ENCODE measurements at places on chromosomes 4 and X.
A peak's percentile ranks its signal among the peaks of the same experiment; 100 is the strongest.

DNA sequence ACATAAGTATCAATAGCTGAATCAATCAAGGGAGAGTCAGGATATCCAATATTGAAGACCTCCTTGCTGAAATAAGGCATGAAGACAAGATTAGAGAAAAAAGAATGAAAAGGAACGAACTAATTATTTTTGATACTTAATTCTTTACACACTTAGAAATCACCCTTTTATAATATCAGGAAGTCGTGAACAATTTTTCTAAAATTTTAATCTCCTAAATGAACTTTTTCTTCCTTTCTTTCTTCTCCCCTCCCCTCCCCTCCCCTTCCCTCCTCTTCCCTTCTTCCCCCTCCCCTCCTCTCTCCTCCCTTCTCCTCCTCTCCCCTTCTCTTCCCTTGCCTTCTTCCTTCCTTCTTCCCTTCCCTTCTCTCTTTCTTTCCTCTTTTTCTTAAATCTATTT lies 872.1 kb upstream of the PCDH10 start:
- no peak for DNase-seq

- DNase-seq, result no peak
Measured at GRCh38 chr4:76278583-76278982, 27.1 kb downstream of the FAM47E start.

GRCh38 chr4:91111556-91111955 lies 984.4 kb downstream of the CCSER1 start:
- no peak for DNase-seq

DNA sequence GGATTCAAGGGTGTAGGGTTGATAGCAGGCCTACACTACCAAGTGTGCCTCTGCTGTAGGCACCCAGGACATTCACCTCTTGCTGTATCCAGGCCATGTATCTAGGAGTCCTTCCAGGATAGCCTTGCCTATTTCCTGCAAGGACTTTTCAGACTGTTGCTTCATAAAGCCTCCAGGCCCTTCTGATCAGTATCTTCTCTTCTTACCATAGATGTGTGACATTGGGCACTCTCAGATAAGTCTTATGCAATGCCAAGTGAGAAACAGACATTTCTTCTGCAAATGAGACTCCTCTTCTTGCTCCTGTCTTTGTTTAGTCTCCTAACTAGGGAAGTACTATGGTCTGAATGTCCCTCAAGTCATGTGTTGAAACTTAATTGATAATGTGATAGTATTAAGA lies 386.8 kb downstream of the ANKRD50 start:
- no peak for DNase-seq

GRCh38 chr4:7328913-7329638 lies 105.7 kb downstream of the PSAPL1 start:
- DNase-seq, result no peak

GRCh38 chr4:135015771-135016170 lies 814.2 kb upstream of the PABPC4L start:
- DNase-seq, result no peak

DNA sequence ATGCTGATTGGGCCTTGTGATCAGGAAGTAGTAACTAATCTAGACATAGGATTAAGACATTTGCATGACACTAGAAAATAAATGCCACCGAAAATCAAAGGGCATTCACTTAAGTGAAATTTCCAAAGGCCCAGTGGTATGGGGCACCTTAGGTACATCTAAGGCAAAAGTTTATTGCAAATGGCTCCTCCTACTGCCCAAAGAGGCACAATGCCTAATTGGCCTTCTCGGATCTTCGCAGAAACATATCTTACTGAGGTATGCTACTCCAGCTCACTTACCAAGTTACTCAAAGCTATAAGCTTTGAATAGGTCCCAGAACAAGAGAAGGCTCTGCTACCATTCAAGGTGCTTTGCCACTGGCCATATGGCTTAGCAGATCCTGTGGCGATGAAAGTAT lies 174.8 kb upstream of the CXCL13 start:
- peak; percentile 1 for DNase-seq

- no peak for DNase-seq
Measured at GRCh38 chrX:16005917-16006316, 117.4 kb upstream of the GRPR start.

DNA sequence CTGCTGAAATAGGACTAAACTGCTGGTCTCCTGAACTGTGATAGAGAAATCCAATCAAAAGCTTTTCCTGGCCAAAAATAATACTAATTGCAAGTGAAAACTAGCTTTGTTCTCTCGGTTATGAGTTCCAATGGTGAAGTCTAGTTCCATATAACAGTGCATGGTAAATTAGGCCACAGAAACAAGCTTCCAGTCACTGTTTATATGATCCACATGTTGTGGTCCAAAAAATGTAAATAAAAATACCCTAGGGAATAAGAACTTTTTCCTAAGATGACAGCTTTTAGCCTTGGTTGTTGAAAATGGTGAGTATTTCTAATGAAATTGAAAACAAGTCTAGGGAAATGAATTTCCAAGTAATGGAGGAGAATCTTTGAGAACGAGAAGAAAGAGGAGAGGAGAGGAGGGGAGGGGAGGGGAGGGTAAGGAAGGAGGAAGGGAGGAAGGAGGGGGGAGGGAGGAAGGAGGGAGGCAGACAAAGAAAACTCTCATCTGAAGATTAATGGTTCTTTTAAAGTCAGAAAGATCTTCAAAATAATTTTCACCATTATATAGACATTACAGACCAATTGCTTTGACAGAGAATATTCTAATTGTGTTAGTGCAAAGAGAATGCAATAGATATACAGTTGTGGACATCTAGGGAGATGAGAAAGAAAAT lies 26.1 kb downstream of the PALLD start:
- no peak for DNase-seq

- no peak for DNase-seq
Measured at GRCh38 chr4:73259571-73260090, 1.0 kb upstream of the ANKRD17 start.

GRCh38 chr4:158826882-158827281 lies 58.1 kb downstream of the FNIP2 start:
- no peak for DNase-seq

- no peak for DNase-seq
Measured at GRCh38 chr4:158543191-158543590, 21.5 kb downstream of the RXFP1 start.

DNA sequence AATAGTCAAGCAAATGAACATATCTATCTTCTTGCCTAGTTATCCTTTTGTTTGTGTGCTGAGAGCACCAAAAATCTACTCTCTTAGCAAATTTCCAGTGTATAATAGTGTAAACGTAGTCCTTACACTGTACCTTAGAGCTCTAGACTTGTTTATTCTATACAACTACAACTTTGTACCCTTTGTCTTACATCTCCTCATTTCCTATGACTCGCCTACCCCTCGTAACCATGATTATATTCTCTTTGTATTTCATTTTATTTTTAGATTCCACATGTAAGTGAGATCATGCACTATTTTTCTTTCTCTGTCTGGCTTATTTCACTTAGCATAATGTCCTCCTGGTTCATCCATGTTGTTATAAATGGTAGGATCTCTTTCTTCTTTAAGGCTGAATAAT lies 37.6 kb downstream of the MAGEB5 start:
- DNase-seq, result no peak

GRCh38 chr4:180674619-180675358 lies 1568.4 kb upstream of the TENM3 start:
- peak; percentile 18 for DNase-seq

- no peak for DNase-seq
Measured at GRCh38 chr4:5474756-5475155, 233.6 kb downstream of the EVC2 start.

DNA sequence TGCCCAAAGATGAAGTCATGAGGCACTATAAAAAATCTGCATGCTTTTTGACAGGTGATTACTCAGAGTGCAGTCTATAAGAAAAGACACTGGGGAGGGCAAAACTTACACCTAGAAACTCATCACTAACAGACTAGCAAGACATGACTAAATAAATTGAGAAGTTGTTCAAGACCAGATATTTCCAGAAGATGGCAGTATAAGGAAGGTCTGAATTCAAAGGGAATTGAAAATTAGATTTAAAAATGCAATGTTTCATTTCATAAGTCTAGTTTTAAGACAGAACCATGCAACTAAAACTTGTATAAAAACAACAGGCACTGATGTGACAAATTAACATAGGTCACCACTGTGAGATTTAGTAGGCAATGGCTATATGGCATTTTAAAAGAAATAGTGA lies 232.5 kb upstream of the POF1B start:
- peak; percentile 32 for DNase-seq

- DNase-seq, result peak; percentile 42
Measured at GRCh38 chr4:159178151-159178546, 75.3 kb downstream of the RAPGEF2 start.
